ENCODE measurements at places on chromosomes 7 and 10. TPM values are rescaled to one million over a fixed set of nuclear protein-coding genes. Genes with fewer than 3 reads are reported as not detected.

Gene OR13A1
- not detected for total RNA-seq

Gene SFTPA1
- not detected for total RNA-seq

Gene TFPI2
- 7.8 TPM for total RNA-seq

Gene NEUROG3
- not detected for total RNA-seq

Gene SYNPO2L
- total RNA-seq = not detected

Gene CDK14
- 128 TPM for total RNA-seq

Gene KLF14
- total RNA-seq = not detected

Gene MYOZ1
- 0.19 TPM for total RNA-seq

Gene CDC123
- total RNA-seq = 189 TPM

Gene P4HA1
- 36.5 TPM for total RNA-seq

Gene PNLIPRP3
- not detected for total RNA-seq

Gene TAF5
- 13.6 TPM for total RNA-seq

Gene LLCFC1
- total RNA-seq = not detected

Gene AUTS2
- total RNA-seq = 44.3 TPM
